ENCODE measurements at places on chromosomes 7 and 10.

DNA sequence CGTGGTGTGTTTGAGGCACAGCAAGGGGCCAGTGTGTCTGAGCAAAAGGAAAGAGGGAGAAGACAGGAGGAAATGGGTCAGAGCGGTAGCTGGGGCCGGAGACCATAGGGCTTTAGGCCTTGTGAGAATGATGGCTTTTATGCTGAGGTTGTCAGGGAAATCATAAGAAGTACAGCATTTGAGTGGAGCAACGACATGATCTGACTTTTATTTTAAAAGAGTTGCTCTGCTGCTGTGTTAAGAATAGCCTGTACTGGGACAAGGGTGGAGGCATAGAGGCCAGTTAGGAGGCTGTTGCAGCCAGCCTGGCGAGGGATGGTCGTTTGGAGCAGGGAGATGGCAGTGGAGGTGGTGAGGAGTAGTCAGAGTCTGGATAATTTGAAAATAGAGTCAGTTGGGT, 174.3 kb downstream of the SNX10 start:
- no peak for DNase-seq

DNA sequence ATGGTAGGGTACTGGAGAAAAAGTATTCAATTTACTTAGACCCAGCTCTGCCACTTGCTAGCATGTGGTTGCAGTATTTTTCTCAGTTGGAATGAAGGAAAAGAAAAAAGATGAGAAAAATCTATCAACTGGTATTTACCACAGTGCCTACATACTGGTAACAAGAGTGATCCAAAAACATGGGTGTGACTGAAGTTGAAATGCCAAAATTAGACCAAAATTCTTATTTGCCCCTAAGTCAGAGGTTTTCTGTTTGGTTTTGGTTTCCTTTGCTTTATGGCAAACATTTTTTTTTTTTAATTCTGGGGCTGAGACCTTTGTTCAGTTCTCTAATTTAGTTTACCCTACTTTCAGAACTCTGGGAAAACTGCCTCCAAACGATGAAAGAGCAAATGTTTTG, 12.3 kb downstream of the HYCC1 start:
- DNase-seq = no peak

DNA sequence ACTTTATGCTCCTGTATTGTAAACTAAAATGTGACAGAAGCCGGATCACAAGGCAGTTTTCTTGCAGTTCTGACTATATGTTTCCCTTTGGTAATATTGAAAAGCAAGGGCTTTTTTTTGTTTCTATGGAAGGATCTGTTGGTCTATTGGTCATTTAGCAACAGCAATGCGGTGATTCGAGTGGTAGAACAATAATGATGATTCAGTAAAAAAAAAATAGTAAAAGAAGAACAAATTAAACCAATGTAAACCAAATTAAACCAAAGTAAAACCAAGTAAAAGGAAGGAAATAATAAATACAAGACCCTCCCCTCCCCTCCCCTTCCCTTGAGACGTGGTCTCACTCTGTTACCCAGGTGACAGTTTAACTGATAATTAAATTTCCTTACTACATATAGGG, 17.8 kb upstream of the CCNY start:
- DNase-seq = no peak

DNA sequence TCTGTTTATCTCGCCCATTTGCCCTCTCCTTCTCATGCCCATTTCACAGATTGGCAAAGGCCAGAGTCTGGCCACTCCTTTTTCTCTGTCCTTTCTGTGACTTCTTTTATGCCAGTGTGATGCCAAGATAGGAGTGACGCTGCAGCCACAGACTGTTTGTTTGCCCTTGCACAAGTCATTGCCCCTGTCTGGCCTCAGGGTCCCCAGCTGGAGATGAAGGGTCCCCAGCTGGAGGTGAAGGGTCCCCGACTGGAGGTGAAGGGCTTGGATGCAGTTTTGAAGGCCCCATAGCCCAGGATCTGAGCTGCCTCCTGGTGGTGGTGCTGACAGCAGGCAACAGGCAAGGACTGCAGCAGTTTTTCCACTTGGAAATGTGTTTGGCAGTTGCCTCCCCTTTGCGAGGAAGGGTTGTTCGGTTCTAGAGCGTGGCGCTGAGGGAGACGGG, 50.8 kb upstream of the SLC29A3 start:
- DNase-seq = no peak

- DNase-seq = no peak
Observed at GRCh38 chr10:73629165-73629564, 12.1 kb downstream of the MYOZ1 start.

Data from stimulated activated naive CD8-positive, alpha-beta T cell treated with anti-CD3 and anti-CD28 coated beads, Interleukin-15, amount 100 ng/mL, for 72 hours (primary cell).